ENCODE measurements at places on chromosomes 3 and 15.

GRCh38 chr3:130392266-130392665 is 46.8 kb downstream of the COL6A5 start:
- no peak for DNase-seq

DNA sequence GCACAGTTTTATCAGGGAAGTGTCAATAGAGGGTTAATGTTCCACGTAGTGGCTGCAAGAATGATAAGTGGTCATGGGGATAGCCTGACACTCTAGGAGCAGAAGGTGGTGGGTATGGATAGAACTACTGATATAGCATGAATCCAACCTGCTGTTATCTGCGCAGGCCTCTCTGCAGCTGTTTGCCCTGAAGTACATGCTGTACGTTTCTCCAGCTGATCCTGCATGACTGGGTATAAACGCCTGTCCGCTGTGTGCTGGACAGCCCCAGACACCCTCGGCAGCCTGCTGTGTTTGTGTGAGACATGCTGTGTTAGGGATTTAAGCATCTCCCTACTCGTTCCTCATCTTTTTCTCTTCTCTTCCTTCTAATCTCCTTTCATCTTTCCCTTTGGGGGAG is 87.1 kb downstream of the LPP start:
- DNase-seq, result no peak

- no peak for DNase-seq
These were observed 9.0 kb downstream of the C2CD4A start for GRCh38 chr15:62075595-62076277.

DNA sequence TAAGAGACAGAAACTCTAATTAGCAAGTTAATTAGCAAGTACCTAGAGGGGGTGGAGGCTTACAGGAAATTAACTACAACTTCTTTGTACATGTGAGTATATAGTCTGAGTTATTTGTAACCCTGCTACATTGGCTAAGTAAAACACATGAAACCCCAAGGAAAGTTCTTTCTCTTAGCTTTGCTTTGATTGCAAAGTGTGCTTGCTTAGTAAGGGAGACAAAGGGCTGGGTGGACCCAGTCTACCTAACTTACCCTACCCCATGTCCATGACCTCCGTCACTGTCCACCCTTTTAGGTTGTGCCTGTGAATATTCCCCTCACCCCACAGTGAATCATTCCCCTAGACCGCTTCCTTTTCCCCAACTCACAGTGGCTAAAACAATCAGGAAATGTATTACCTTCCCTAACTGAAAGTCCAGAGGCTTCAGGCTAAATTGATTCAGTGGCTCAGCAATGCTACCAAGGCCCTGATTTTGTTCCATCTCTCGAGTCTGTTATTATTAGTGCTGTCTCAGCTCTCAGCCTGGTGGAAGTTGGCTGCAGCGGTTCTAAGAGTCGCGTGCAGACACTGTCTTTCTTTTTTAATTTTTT is 31.1 kb upstream of the RYR3 start:
- DNase-seq, result no peak

GRCh38 chr3:48601622-48601994 is 6.5 kb upstream of the COL7A1 start:
- DNase-seq, result no peak

DNA sequence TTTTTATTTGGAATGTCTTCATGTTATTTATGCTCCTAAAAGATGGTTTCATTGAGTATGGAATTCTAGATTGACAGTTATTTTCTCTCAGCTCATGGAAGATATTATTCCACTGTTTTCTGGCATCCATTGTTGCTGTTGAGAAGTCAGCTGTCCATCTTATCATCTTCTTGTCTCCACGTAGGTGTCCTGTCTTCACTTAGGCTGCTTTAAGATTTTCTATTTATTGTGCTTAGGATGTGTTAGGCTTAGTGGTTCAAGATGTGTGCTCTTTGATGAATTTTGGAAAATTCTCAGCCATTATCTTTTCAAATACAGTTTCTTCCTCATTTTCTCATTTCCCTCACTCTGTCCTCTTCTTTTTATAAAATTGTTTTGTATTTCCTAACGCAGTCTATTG is 52.0 kb downstream of the SNRK start:
- DNase-seq, result no peak

DNA sequence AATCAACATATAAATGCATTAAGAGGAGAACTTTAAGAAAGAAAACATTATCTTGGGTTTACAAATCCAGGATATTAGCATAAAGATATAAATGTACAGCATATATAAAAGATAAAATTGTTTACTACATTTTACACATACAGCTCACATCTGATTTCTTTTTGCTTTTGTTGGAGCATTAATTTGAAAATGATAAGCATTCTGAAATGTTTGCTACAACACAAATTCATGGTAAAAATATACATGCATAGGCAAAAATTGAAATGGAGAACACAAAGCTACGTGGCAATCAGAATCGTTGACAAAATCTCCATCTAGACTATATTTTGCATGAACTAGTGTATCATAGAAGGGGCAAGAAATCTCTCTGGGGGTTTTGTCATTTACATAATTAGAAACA is 159.1 kb downstream of the TIGIT start:
- DNase-seq, result no peak

GRCh38 chr3:126205717-126206655 is 25.6 kb upstream of the ALDH1L1 start:
- no peak for DNase-seq

GRCh38 chr3:136171097-136171542 is 25.0 kb downstream of the MSL2 start:
- DNase-seq, result no peak

DNA sequence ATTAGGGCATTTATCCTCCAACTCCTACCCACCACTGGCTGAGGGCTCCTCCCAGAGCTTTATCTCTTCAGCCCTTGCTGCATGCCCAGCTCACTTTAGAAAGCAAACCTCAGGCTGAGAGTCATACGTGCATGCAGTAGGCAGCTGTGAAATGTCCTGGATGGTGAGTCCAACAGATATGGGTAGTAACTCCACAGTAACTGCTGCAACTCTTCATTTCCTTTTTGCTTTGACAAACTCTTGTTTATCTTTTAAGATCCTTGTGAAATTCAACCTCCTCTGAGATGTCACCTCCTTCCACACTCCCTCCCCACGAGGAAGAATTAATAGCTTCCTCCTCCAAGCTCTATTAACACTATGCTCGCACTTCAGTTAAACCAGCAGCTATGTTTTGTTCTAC is 35.9 kb upstream of the CTNNB1 start:
- no peak for DNase-seq

- no peak for DNase-seq
These were observed 55.4 kb downstream of the GRIP2 start for GRCh38 chr3:14484741-14485140.

- DNase-seq, result peak; percentile 85
These were observed 17.1 kb downstream of the TRAIP start for GRCh38 chr3:49839193-49839809.

DNA sequence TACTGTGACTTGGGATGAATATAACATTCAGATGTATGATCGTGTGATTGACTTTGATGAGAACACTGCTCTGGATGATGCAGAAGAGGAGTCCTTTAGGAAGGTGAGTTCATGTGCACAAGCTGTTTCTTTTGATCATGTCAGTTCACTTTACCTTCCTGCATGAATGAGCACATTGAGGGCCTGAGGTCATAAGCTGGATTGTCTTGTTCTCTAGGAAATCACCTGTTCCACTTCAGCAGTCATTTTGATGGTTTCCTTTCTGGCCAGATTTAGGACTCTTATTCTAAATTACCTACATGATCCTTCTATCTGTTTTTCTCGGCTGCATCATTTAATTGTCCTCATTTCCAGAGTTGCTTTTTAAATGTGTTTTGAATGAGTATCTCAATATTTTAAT is 4.1 kb downstream of the RCN2 start:
- no peak for DNase-seq

DNA sequence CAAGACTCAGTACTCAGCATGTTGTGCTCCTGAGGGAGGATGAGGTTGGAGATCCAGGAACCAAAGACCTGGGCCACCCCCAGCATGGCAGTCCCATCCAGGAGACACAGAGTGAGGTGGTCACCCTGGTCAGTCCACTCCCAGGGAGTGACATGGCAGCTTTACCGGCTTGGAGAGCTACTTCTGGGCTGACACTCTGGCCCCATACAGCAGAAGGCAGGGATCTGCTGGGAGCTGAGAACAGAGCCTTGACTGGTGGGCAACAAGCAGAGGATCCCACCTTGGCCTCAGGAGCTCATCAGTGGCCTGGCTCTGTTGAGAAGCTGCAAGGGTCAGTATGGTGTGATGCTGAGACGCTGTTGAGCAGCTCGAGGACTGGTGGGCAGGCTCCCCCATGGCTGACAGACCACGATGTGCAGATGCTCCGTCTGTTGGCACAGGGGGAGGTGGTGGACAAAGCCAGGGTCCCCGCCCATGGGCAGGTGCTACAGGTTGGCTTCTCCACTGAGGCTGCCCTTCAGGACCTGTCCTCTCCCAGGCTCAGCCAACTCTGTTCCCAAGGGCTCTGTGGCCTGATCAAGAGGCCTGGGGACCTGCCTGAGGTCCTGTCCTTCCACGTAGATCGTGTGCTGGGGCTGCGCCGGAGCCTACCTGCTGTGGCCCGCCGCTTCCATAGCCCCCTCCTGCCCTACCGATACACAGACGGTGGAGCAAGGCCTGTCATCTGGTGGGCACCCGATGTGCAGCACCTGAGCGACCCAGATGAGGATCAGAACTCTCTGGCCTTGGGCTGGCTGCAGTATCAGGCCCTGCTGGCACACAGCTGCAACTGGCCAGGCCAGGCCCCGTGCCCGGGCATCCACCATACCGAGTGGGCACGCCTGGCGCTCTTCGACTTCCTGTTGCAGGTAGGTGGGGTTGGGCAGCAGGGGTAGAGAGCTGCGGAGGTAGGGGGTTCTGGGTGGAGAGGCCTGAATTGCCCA is 53.8 kb downstream of the GASK1A start:
- no peak for DNase-seq

- no peak for DNase-seq
These were observed 5.0 kb downstream of the GXYLT2 start for GRCh38 chr3:72892870-72893269.

- DNase-seq, result no peak
These were observed 34.8 kb upstream of the MRPL3 start for GRCh38 chr3:131537531-131537930.

GRCh38 chr3:112149136-112149535 is 16.1 kb upstream of the GCSAM start:
- no peak for DNase-seq

GRCh38 chr3:74048699-74049098 is 424.0 kb upstream of the PDZRN3 start:
- DNase-seq, result no peak

DNA sequence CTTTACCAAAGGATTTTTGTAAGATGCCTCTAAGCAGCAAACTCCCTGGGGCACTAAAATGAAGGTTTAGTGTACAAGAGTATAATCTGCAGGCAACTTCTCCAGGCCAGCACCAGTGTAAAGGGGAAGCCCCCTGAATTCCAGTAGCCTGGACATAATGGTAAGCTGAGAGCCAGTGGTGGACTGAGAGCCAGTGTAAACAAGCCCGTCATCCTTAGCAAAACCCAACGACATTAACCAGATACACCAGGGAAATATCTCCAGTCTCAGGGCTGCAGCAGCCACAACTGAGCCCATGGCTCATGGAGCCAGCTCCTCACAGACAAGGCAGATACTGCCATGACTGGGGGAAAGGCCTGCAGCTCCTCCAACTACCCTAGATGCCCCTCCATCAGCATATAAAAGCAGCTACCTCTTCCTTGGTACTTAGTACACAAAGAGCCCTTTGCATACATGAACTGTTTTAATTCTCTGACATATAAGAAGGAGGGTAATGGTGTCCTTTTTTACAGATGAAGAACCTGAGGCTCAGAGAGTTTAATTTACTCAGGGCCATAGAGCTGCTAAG is 21.7 kb downstream of the PARP16 start:
- no peak for DNase-seq

- no peak for DNase-seq
These were observed 58.8 kb downstream of the TUBGCP4 start for GRCh38 chr15:43429687-43430086.

DNA sequence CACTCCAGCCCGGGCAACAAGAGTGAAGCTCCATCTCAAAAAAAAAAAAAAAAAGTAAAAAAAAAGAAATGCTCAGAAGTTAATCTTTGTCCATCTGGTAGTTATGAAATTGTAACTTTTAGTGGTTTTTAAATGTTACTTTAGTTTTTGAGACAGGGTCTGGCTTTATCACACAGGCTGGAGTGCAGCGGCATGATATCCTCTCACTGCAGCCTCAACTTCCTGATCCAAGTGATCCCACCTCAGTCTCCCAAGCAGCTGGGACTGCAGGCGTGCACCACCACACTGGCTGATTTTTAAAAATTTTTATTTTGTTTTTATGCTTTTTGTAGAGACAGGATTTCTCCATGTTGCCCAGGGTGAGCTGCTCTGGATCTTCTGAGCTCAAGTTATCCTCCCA is 1.3 kb downstream of the RNU5B-1 start:
- DNase-seq, result no peak

GRCh38 chr15:69491038-69491505 is 38.5 kb downstream of the RPLP1 start:
- DNase-seq, result no peak
